ENCODE measurements at places on chromosomes 6 and 20.
A peak's percentile ranks its signal among the peaks of the same experiment; 100 is the strongest.

DNA sequence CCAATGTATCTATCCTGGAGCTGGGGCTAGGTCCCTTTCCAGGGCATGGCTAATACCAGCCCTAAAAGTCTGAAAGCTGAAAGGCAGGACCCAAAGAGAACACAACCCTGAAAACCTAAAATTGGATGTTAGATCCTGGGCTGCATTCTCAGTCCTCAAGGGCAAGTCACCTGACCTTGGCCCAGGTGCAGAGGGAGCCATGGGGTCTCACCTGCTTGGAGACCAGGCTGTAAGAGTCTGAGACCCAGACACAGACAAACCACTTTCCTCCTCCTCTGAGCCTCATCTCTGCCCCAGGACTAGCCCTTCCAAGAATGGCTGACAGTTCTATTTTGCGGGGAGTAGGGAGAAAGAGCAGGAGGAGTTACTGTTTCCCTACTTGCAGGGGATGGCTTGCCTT is 60.0 kb downstream of the EFCAB8 start:
- peak; percentile 6 for DNase-seq

- no peak for DNase-seq
These were observed 66.4 kb downstream of the FYN start for GRCh38 chr6:111806561-111807497.

GRCh38 chr20:21509597-21510371 is 4.1 kb downstream of the NKX2-2 start:
- DNase-seq, result no peak

DNA sequence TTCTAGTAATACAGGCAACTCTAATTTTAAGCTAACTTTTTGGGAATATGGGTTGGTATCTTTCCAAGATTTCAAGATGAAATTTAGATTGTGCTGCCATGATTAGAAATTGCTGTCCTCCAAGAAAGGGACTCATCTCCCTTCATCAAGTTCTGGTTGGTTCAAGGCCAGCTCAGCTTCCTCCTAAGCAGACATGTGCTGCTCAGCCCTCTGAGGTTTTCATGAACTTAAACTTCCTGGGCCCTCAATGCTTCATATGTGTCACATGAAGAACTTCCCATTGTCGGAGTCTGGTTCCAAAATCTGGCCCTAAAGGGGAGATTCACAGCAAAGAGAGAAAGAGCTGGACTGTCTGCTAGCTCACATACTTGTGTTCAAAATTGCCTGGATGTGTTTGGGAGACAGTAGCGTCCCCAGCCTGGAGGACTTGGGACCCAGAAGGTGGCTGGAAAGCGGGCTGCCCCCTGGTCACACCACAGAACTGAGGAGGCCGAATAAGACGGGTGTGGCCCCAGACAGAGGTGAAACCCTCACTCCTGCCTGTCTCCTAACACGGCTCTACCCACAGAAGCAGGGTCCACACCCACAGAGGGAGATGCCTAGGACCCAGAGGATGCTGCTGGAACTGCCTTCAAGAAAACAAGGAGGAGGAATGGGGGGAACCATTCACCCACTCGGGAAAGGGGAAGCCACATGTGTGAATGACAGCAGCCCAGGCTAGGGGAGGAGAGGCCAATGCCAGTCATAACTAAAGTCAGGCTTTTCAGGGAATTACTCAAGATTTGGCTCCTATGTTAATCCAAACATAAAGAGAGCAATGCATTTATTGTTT is 54.3 kb upstream of the GPR31 start:
- no peak for DNase-seq

- DNase-seq, result no peak
These were observed 339.1 kb downstream of the UTRN start for GRCh38 chr6:144624246-144624645.

DNA sequence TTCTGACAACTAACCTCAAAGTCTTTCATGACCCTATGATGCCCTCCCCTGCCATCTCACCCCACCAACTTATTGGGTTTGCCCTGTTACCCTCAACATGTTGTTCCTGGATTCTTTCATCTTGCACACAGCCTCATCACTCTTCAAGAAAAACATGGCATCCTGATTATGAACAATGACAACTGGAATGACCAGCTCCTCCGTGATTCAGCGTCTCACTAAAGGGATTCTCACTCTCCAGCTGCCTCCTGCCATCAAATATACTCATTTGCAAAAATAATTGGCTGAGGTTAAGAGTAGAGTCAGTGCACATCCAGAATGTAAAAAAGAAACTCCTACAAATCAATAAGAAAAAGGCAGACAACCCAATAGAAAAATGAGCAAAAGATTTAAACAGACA is 59.7 kb upstream of the MDGA1 start:
- no peak for DNase-seq

DNA sequence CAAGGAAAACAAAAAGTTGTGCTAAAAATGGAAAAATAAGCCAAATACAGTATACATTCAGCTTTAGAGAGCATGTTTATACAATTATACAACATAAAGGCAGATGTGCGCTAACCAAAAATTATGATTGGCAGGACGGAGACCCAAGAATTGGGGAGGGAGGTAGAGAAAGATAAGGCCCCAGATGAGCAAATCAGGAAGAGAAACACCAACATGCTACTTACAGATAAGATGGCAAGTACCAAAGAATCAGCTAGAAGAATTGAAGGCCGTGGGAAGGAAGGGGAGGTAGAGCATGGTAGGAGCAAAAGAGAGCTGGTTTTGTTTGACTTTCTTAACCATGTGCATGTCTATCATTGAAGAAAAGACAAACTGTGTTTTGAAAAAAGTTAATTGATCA is 45.4 kb downstream of the PRND start:
- no peak for DNase-seq

DNA sequence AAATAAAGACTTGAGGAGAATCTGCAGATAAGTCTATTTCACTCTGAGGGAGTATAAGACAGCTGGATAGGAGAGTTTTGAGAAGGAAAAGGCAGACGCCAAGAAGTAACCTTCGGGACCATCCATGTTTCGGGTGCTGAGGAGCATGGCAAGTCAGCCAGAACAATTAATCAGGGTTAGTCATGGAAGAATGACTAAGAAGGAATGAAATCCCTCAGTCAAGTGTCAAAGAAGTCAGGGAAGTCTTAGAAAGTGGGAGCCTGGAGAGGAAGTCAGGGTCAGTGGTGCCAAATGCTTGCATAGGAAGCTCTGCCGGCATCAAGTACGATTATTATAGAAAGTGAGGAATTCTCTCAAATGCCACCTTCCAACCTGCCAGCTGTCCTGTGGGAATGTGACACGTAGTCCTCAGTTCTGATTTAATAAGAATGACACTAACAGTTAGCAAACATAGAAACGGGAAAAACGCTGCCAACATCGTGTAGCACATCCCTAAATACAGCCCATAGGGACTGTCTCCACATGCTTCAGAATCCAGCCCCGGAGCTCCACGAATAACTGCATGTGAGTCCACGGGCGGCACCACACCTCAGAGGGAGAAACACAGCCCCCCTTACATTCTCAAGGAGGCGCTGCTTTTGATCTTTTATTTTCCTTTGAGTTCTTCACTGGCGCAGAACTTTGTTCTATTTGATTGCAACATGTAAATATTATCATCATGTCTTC is 602.7 kb downstream of the PRKN start:
- no peak for DNase-seq

DNA sequence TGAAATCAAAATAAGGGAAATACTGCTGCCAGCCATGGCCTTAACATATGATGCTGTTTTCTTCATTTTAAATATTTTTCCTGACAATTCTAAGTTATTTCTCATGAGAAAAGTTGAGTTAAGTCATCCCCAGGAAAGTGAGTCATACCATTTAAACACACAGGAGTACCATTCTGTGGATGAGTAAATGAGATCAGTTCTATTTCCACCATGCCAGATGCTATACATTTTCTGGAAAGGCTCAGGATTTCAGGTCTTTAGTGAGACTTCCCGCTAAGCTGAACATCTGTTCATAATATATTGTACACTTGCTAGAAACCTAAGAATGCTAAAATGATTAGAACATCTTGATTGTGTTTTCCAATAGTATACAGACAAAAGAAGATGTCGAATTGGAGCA is 256.2 kb upstream of the MANEA start:
- DNase-seq, result no peak

- no peak for DNase-seq
These were observed 20.5 kb downstream of the LAMA5 start for GRCh38 chr20:62346398-62347150.

GRCh38 chr20:42483730-42484303 is 705.9 kb downstream of the PTPRT start:
- DNase-seq, result no peak

DNA sequence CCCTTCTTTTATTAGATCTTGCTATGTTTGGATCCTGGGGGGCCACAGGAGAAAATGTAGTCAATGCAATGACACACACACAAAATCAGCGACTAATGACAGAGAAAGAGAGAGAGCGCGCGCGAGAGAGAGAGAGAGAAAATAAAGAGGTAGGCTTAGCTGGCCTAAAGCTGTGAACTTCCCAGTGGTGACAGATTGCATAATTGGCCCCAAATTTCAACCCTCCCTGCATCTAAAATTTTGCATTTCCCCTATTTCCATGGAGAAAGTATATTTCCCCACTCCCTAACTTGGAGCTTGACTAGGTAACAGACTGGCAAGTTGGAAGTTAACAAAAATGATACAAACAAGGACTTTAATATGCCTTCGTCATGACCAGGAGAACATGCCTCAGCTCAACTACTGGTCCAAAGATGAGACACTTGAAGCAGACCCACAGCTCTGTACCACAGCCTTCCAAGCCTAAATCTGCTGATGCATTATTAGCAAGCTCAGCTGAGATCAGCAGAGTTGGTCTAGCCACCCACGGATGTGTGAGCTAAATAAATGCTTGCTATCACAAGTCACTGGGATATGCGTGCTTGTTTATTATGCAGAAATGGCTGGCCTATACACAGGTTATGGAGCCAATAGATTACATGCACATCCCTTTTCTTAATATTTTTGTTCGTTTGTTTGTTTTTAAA is 118.1 kb upstream of the PRDM1 start:
- no peak for DNase-seq

DNA sequence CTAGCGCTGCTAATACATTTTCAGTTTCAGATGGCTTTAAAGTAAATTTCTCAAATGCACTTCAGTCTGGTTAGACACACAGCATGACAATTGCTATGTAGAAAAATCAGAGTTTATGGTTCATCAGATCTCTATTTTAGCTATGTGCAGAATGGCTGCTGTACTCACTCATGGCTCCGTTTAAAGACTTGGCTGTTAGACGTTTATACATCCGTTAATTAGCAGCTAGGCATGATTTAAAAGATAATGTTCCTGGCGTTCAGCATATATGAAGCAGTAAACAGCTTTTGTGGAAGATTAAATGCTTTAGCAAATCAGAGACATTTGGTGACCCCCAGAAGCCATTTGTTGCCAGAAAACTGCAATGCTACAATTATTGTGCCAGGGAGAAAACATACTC is 350.0 kb upstream of the MANEA start:
- DNase-seq, result no peak

DNA sequence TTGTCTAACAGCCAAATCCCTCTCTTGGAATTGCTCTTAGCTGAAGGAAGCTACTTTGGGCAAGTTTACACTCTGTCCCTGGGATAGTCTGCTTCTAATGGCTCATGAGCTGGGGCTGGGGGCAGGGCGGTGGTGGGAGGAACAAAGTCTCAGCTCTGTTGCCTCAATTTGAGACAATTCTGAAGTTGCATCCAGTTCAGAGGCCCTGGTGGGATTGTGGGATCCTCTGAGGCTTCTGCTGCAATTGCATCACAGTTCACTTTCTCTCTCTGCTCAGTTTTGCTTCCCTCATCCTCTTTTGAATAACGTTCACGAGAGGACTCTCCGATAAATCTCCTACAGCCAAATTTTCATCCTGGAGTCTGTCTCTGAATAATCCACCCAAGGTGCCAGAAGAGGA is 440.6 kb upstream of the SLC35B3 start:
- DNase-seq, result no peak

DNA sequence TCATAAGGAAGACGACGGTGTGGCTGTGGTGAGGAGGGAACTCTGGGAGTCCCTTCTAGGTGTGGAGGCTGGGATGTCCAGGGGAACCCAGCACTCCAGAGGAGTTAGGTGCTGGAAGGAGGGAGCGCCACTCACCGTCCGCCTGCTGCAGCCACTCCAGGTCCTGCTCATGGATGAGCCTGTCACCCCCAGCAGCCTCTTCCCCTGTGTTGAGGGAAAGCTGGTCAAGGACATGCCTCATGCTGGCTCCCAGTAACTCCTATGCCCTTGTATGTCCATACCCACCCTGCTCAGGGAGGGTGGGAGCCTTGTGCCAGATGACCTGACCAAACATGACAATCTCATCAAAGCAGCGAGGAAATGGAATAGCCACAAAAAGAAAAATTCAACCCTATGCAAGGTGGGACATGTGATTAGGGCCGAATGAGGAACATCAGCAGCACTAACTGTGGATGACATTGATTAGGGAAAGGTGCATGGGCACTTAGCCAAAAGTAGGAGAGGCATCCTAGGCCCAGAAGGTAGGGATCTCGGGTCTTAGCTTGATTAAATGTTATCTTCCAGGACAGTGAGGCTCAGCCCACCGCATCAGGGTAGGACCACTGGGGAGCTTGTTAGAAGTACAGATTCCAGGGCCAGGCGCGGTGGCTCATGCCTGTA is 3.0 kb downstream of the DNPH1 start:
- DNase-seq, result no peak

DNA sequence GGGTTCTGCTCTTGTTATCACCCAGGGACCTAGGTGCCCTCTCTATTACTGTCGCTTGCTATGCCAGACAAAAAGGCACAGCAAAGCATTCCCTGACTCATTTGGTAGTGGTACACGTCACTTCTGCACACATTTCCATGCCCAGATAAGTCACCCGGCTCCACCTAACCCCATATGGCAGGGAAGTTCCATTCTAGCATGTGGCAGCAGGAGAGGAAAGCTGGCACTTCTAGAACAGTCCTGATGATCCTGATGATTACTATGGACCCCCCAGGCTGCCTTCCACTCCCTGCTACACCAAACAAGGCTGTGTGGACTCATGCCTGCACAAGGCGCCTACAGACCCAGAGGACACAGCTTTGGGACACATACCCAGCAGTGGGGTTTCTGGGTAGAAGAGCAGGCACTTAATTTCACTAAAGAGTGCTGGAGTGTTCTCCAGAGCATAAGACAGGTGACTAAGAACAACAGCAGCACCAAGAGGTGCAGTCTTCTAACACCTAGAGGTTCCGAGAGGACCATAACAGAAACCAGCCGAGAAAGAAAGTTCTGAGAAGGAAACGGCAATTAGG is 53.5 kb upstream of the NELFCD start:
- no peak for DNase-seq

GRCh38 chr6:82385961-82386360 is 22.3 kb downstream of the TPBG start:
- no peak for DNase-seq

DNA sequence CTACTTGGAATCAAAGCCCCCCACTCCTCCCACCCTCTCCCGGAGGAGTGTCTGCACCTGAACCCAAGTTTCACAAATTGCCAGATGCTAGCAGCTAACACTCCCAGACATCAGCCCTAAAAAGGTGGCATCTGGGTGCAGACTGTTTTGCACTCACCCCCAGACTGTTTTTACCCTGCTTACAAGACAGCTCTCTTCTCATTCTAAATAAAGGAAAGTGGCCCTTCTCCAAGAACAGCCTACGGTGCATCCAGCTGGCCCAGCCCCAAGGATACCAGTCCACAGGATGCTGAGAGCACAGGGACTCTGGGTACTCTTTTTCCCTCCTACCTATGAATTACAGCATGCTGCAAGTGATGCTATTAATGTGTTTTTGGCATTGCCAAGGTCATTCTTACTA is 842.0 kb upstream of the FLRT3 start:
- DNase-seq, result no peak

GRCh38 chr20:61192337-61192950 is 59.6 kb upstream of the CDH4 start:
- no peak for DNase-seq

Measured in central memory CD8-positive, alpha-beta T cell (primary cell).